Brain microvascular endothelial cell (primary cell): ENCODE measurements at places on chromosomes 3 and 15.

- no peak for DNase-seq
These were observed 29.7 kb downstream of the PLXND1 start for GRCh38 chr3:129576514-129577352.

- DNase-seq = no peak
These were observed 45.9 kb downstream of the ADAM10 start for GRCh38 chr15:58703610-58704009.

GRCh38 chr3:185353823-185354614 lies 8.9 kb upstream of the MAP3K13 start:
- DNase-seq = peak; percentile 34

- DNase-seq = peak; percentile 84
These were observed 238.2 kb downstream of the GREM1 start for GRCh38 chr15:32956006-32956405.

GRCh38 chr15:70111203-70112073 lies 13.7 kb upstream of the TLE3 start:
- DNase-seq = peak; percentile 86

DNA sequence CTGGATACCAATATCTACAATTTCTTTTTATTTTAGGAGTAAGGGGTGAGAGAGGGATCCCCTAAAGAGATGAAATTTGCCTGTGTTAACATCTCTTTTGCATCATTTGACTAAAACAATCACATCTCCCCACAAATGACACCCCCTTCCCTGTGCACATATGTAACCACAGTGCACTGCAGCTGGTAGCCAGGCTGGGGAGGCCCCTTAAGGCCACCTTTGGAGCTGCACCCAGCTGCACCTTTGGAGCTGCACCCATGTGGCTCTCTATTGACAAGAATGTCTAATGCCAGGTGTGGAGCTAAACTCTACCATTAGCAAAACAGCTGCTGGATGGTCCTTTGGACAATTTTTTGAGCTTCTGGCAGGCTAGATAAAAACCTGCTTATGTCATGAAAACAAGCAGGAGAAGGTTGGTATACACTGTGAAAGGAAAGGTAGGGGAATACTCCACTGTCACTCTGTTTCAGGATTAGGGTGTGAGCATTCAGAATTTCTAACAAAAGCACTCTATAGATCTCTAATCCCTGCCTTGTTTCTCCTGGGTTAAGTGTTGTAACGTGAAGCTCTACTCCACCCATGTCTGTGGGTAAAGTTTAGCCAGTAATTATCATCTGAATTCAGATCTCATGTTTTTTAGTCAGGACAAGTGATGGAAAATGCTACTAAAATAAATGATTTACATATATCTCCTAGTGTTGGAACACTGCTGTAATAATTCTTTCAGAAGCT lies 52.1 kb downstream of the TFG start:
- DNase-seq = no peak

GRCh38 chr3:179666436-179667035 lies 13.7 kb downstream of the USP13 start:
- no peak for DNase-seq

- no peak for DNase-seq
These were observed 1.4 kb downstream of the CLK3 start for GRCh38 chr15:74616996-74617395.

GRCh38 chr3:185327062-185327461 lies 35.9 kb upstream of the MAP3K13 start:
- no peak for DNase-seq

- no peak for DNase-seq
These were observed 9.0 kb upstream of the COPG1 start for GRCh38 chr3:129240436-129240835.

- DNase-seq = no peak
These were observed 31.3 kb downstream of the HOMER2 start for GRCh38 chr15:82921242-82921641.

GRCh38 chr3:178263236-178263916 lies 272.9 kb upstream of the KCNMB2 start:
- DNase-seq = no peak

- DNase-seq = peak; percentile 92
These were observed 33.5 kb upstream of the PDE8A start for GRCh38 chr15:84947947-84948830.

DNA sequence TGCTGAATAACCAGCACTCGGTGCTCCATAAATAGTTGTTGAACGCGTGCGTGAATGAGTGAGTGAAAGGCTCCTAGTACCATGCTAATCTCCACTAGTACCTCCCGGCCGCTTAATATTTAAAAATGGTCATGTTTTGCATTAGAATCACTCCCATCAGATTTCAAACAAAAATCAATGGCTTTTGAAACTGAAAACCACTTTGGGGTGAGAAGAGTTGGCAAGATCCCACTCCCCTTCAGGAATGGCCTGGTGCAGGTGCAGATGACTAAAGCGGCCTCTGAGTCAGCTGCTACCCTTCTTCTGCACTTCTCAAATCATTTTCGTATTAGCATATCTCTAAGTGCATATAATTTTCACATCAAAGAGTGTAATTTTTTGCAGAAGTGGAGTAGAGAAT lies 425.3 kb upstream of the PROK2 start:
- DNase-seq = no peak

DNA sequence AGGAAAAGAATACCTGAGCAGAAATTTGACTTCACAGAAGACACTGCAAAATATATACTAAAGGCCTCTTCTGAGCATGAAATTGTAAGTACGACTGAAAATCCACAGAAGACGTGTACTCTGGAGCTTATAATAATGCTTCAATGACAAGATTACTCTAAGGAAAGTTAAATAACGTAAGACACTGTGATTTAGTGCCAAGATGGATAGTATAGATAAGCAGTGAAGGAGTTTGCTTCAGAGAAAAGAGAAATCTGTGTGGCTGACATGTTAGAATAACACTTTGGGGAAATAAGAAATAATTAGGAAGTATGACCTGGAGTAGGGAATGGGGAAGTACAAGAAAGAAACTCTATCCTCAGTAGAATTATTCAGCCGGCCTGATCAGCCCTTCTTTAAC lies 28.9 kb downstream of the ALDH1A2 start:
- no peak for DNase-seq
